ENCODE measurements at places on chromosomes 3 and 15.

GRCh38 chr3:49668861-49669260 lies 5.3 kb upstream of the APEH start:
- DNase-seq: no peak

DNA sequence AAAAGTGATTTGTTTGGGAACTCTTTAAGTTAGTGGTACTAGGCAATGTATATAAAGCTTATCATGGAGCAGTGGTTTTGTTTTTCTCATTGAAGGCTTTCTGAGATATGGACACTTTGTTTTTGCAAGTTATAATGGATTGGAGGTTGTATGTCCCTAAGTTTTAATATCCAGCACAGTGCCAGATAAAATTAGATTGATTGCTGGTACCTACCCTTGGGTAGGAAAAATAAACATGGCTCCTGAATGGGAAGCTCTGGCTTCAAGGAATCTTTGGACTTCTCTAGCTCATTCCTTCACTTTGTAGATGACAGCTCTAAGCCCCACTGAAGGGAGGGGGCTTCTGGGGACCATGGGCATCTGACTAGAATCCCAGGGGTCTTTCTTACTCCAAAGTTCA lies 81.8 kb upstream of the SKOR1 start:
- DNase-seq: no peak

DNA sequence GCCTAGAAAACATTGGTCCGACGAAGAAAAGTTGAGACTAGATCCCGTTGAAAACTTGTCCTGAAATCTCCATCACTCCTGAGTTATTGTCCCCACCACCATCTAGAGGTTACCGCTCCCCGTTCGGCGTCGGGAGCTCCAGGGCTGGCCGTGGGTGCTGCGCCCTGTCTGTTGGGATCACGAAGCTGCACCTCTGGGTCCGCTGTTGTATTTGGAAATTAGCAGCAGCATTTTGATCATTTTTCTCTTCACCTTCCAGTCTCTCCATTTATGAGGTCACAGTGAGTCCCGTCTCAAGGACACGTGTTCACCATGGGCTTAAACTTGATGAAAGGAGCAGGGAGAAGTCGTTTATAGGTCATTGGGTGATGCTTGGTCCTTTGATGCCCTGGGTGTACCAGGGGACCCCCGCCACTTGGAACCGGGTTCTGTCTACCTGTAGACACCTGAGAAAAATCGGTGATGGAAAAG lies 565 bp downstream of the MANF start:
- DNase-seq: peak; percentile 28

- peak; percentile 71 for DNase-seq
Measured at GRCh38 chr3:134487406-134487805, 1.5 kb downstream of the CEP63 start.

- peak; percentile 86 for DNase-seq
Measured at GRCh38 chr3:187743195-187744141, 1.8 kb downstream of the BCL6 start.

- DNase-seq: no peak
Measured at GRCh38 chr3:54213907-54214306, 91.6 kb downstream of the CACNA2D3 start.

- peak; percentile 74 for DNase-seq
Measured at GRCh38 chr3:172846103-172846561, 95.6 kb downstream of the ECT2 start.

DNA sequence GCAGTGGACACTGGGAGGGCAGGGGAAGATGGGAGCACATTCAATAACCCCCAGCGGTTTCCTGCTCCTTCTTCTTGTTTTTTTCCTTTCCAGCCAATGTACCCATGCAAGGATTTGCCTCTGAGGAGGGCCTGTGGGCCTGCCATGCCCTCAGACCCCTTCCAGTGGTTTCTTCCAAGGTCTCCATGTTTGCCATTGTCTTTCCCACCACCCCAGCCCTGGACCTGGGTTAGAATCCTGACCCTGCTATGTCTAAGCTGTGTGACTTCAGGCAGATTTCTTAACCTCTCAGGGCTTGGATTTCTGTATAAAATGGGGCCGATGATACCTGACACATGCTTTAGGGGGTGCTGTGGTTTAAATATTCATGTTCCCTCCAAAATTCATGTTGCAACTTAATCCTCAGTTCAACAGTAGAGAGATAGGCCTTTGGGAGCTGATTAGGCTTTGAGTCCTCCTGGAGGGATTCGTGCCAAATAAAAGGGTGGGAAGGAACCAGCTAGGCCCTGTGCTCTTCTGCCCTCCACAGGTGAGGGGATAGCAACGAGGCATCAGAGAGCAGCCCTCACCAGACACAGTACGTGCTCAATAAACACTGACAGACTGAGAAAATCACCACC lies 46.3 kb upstream of the FLNB start:
- DNase-seq: peak; percentile 71

GRCh38 chr3:13795816-13796215 lies 84.1 kb downstream of the WNT7A start:
- no peak for DNase-seq

GRCh38 chr15:39400821-39401550 lies 179.9 kb upstream of the THBS1 start:
- DNase-seq: no peak

- DNase-seq: no peak
Measured at GRCh38 chr3:158419820-158420653, 151.0 kb upstream of the MLF1 start.

GRCh38 chr3:30124435-30125370 lies 481.7 kb upstream of the TGFBR2 start:
- DNase-seq: no peak

DNA sequence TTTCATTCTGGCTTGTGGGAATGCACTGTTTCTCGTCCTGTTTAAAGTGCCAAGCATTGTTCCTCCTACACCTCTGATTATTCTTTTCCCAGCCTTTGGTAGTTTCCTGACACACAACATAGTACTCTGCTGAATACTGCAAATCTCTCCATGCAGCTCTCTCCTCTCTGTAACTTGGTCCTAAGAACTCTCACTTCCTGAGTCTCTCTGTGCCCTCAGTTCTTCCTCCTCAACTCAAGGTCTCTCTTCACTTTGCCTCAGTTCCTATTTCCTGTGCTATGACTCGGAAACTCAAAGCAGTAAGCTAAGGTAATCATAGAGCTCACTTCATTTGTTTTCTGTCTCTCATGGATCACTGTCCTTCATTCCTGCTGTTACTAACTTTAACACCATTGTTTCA lies 113.4 kb downstream of the ZNF280D start:
- DNase-seq: peak; percentile 22

DNA sequence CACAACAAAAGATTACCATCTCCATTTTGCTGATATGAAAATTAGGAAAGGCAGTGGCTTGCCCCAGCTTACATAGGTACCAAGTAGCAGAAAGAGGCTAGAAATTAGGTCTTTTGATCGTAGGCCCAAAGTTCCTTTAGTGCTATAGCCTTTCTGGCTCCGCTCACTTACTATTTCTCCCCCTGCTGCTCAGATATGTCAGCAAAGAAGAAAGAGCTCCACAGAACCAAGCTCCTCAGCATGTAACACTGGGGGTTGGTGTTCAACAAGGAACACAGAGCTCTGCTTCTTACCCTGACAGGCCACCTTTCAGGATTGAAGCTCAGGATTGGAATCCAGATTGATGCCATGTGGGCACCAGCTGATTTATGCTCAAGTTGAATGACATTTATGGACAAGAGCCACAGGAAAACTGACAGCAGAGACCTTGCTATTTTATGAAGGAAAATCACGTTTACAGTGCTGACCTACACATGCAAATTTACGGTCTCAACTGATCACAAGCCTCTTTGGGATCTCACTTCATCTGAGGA lies 6.1 kb upstream of the IL12A start:
- no peak for DNase-seq

DNA sequence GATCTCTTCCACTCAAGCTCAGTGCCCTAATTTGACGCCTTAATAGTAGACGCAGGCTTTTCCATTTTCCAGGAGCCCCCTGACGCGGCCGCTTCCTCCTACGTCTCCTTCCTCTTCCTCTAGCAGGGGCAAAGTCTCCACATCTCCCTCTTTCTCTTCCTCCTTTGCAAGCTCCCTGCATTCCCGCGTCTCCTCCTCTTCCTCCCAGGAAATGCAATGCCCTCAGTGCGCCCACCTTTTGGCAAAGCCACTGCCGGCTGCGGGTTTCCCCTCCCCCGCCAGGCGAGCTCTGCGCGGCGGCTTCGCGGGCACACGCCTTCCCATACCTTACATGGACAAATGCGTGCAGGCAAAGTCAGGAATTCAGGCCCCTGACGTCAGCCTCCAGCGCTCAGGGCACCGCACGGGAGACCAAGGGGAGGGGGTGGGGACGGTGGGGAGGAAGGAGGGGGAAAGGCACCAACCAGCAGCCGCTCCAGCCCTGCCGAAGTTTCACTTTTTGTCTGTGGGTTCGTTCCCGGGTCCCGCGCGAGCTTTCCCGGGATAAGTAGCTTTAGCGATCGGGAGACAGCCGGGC lies 432 bp upstream of the LPP start:
- DNase-seq: peak; percentile 81

GRCh38 chr3:171133337-171133736 lies 106.8 kb upstream of the SLC2A2 start:
- DNase-seq: peak; percentile 44

GRCh38 chr3:120022729-120023128 lies 71.5 kb downstream of the GSK3B start:
- DNase-seq: no peak

DNA sequence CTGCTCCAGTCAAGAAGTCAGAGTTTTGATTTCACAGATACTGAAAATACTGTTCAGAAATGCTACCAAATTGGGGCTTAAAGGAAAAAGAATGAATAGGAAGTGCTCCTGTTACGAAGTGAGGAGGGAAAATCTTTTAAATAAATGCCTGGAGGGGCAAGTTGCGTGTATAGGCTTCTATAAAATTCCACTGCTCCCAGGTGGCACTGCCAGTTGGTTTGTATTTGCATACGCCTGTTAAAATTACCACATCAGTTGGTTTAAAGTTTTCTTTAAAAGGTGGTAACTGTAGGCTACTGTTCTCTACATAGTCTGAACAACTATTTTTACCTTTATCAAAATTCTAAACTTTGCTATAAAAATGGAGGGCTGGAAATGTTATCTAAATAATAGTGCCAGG lies 123.5 kb downstream of the DLG1 start:
- DNase-seq: no peak
